ENCODE measurements at places on chromosomes 4 and X. TPM values are rescaled to one million over a fixed set of nuclear protein-coding genes. Genes with fewer than 3 reads are reported as not detected.
A peak's percentile ranks its signal among the peaks of the same experiment; 100 is the strongest.

GRCh38 chrX:137401092-137401491, 164.8 kb upstream of the ZIC3 start:
- H3K36me3 ChIP-seq, result no peaks in the 10 kb centered on the region
- no peaks in the 10 kb centered on the region for H3K4me1 ChIP-seq
- H3K4me3 ChIP-seq, result no peak overlapping the region
- H3K27ac ChIP-seq, result no peak overlapping the region

GRCh38 chrX:143336261-143336660, 181.0 kb downstream of the SPANXN3 start:
- no peak overlapping the region for H3K27ac ChIP-seq
- no peak overlapping the region for H3K4me3 ChIP-seq
- H3K4me1 ChIP-seq, result no peaks in the 10 kb centered on the region
- H3K36me3 ChIP-seq, result no peaks in the 10 kb centered on the region
- no peak for DNase-seq
- no peaks in the 10 kb centered on the region for H3K27me3 ChIP-seq

DNA sequence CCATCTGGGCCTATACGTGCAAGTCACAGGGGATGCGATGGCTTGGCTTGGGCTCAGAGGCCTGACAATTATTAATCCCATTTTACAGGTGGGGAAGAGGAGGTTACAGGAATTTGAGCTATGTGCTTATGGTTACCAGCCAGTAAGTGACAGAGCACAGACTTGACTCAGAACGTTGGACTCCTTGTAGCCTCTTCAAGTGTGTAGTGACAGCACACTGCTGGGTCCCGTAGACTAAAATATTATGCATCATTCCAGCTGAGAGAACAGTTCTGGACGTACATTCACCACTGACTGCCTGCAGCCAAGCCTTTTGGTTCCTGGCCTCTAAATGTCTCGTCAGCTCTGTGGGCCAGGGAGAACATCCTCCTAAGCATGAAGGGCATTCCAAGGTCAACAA, 314.5 kb downstream of the GPAT3 start:
- peaks cover 4% of the 10 kb centered on the region for H3K4me1 ChIP-seq
- H3K36me3 ChIP-seq, result no peaks in the 10 kb centered on the region
- H3K27me3 ChIP-seq, result no peaks in the 10 kb centered on the region
- no peak for DNase-seq
- H3K4me3 ChIP-seq, result no peak overlapping the region
- no peak overlapping the region for H3K27ac ChIP-seq

Gene HS3ST1
- not detected for total RNA-seq

- no peak overlapping the region for H3K27ac ChIP-seq
- peaks cover 11% of the 10 kb centered on the region for H3K4me1 ChIP-seq
- H3K36me3 ChIP-seq, result no peaks in the 10 kb centered on the region
- H3K27me3 ChIP-seq, result no peaks in the 10 kb centered on the region
- peak; percentile 54 for DNase-seq
- H3K4me3 ChIP-seq, result no peak overlapping the region
Observed at GRCh38 chr4:6692806-6693205, 872 bp upstream of the S100P start.
